Calu3 (cell line): ENCODE measurements at places on chromosomes 7 and 10. TPM values are rescaled to one million over a fixed set of nuclear protein-coding genes. Genes with fewer than 3 reads are reported as not detected.

DNA sequence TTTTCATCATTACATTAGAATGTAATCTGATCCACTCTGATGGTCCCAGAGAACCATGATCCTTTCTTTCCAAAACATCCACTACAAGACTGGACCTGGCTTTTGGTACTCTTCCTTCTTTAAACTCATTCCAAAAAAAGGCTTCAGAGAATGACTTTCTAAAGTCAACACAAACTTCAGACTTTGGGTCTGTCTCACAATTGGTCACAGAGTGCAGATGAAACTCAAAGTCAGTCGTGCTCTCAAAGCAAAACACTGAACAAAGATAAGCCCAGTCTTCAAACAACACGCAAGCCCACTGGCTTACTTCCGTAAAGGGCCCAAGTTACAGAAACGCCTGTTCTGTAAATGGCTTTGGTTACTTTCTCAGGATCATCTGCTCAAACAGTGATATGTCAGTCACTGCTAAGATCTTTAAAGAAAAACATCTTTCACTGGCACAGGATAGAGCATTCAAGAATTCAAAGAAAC is 250.9 kb upstream of the MKLN1 start:
- H3K27ac ChIP-seq = no peak overlapping the region
- no peak overlapping the region for H3K4me3 ChIP-seq
- no peak for DNase-seq
- H3K4me1 ChIP-seq = peaks cover 10% of the 10 kb centered on the region

- no peaks in the 10 kb centered on the region for H3K4me1 ChIP-seq
- H3K4me3 ChIP-seq = no peak overlapping the region
- no peak for DNase-seq
- H3K36me3 ChIP-seq = no peaks in the 10 kb centered on the region
- H3K27ac ChIP-seq = no peak overlapping the region
- no peaks in the 10 kb centered on the region for H3K27me3 ChIP-seq
Measured at GRCh38 chr7:108314049-108314448, 142.2 kb downstream of the NRCAM start.

DNA sequence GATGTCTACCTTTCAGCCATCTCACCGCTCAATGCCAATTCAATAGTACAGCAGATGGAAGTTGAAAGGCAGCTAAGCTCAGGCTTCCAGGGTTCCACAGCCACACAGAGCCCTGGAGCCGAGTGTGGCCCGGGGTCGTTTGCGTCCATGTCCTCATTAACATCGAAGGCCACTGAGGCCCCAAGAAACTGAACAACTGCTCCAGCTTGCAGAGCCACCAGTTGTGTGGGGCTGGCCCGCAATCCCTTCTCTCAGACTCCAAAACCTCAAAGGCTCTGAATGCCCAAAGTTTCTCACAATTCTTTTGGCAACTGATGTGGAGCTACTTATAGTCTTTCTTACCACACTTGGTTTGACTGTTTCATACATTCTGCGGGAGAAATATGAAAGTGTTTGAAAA is 31.1 kb downstream of the NOD1 start:
- H3K36me3 ChIP-seq = peaks cover 6% of the 10 kb centered on the region
- H3K27ac ChIP-seq = no peak overlapping the region
- DNase-seq = no peak
- no peaks in the 10 kb centered on the region for H3K4me1 ChIP-seq

DNA sequence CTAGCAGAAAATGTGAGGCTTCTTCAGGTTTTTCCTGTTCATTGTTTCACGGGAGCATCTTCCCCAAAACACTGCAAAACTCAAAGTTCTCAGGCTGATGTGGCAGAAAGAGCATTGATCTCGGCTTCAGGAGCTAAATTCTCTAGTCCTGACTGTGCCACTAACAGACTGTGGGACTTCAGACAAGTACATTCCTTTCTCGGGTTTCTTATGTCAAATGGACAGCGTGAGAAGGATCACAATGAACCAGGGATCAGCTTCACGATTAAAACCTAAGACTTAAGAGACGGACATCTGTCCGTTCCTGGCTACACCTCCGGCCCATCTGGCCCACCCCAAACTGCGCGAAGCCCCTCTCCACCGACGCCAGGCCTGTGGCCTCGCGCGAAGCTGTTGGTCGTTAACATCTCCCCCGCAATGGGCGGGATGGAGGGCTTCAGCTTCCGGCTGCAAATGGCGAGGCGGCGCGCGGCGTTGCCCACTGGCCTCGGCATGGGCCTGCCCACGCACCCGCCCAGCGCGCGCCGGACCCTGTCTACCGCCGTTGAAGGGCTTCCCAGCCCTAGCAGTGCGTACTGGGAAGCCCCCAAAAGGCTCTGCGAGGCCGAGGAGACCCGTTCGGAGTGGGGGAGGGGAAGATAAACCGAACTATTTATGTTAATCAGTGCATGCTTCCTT is 549 bp upstream of the DDX50 start:
- H3K27ac ChIP-seq = peak overlapping the region; percentile 90
- H3K36me3 ChIP-seq = peaks cover 35% of the 10 kb centered on the region
- DNase-seq = no peak
- peak overlapping the region; percentile 94 for H3K4me3 ChIP-seq

DNA sequence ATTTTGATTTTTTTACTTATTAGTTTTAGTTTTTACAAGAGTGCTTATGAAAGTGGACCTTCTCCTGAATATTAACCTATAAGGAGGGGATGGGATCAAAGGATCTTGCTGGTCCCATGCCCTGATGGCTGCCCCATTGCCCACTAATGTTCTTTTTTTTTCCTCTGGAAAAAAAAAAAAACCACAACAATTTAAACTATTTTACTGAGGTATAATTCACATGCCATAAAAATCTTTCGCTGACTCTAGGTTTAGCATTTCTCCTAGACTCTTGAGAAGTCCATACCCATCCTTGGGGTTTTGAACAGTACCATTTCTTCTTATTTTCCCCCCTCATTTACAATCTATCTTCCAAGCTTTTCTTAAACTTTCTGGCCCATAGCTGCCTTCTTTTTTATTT is 481.8 kb downstream of the TFEC start:
- no peak for DNase-seq
- no peaks in the 10 kb centered on the region for H3K4me1 ChIP-seq
- H3K36me3 ChIP-seq = no peaks in the 10 kb centered on the region
- no peak overlapping the region for H3K27ac ChIP-seq
- H3K27me3 ChIP-seq = peaks cover 11% of the 10 kb centered on the region

DNA sequence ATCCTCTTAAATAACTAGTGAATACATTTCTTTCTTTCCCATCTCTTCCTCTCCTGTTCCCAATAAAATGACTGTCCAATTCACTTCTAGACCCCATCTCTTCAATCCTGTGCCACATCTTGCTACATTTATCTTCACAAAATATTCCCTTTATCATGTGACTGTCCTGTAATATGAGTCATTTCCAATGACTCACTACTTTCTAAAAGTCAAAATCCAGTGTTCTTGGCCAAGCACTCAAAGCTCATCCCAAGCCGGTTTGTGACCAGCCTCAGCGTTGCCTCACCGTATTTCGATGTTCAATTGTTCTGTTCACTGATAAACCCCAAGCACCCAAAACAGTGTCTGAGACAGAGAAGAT is 104.7 kb downstream of the PARD3 start:
- H3K4me3 ChIP-seq = no peak overlapping the region
- H3K27ac ChIP-seq = peak overlapping the region; percentile 3
- peaks cover 64% of the 10 kb centered on the region for H3K4me1 ChIP-seq
- no peaks in the 10 kb centered on the region for H3K27me3 ChIP-seq

- H3K4me3 ChIP-seq = no peak overlapping the region
- H3K27me3 ChIP-seq = no peaks in the 10 kb centered on the region
- H3K27ac ChIP-seq = no peak overlapping the region
- no peaks in the 10 kb centered on the region for H3K36me3 ChIP-seq
Measured at GRCh38 chr7:45955286-45955685, 34.2 kb upstream of the IGFBP3 start.

- peaks cover 7% of the 10 kb centered on the region for H3K36me3 ChIP-seq
- H3K4me3 ChIP-seq = no peak overlapping the region
- peaks cover 75% of the 10 kb centered on the region for H3K4me1 ChIP-seq
Measured at GRCh38 chr7:131012477-131013031, 278.5 kb upstream of the KLF14 start.

- no peak overlapping the region for H3K27ac ChIP-seq
- no peak overlapping the region for H3K4me3 ChIP-seq
- no peaks in the 10 kb centered on the region for H3K36me3 ChIP-seq
- peaks cover 14% of the 10 kb centered on the region for H3K27me3 ChIP-seq
- H3K4me1 ChIP-seq = no peaks in the 10 kb centered on the region
Measured at GRCh38 chr10:106384496-106384895, 780.0 kb downstream of the SORCS1 start.

MLXIPL gene
- total RNA-seq = 1.1 and 3.0 TPM in 2 replicates

GRM3 gene
- not detected in 2 replicates for total RNA-seq

INHBA gene
- 44.5 and 68.9 TPM in 2 replicates for total RNA-seq

CFAP69 gene
- total RNA-seq = 3.4 and 4.6 TPM in 2 replicates

TUBB8 gene
- 0.34 TPM in 1 of 2 replicates, not detected in the other for total RNA-seq

CPA2 gene
- total RNA-seq = not detected in 2 replicates

MCM10 gene
- total RNA-seq = 42.0 and 49.3 TPM in 2 replicates

HECW1 gene
- 0.17 and 0.33 TPM in 2 replicates for total RNA-seq

CNPY1 gene
- not detected in 2 replicates for total RNA-seq
